Muscle of leg (tissue), 16 donors: ENCODE measurements at places on chromosomes 2 and 18. TPM values are rescaled to one million over a fixed set of nuclear protein-coding genes. Genes with fewer than 3 reads are reported as not detected.

Gene LBH
- total RNA-seq: 21.4 TPM

Gene UGT1A10
- not detected for total RNA-seq

Gene GALNT5
- 9.6 TPM for total RNA-seq

Gene MC2R
- total RNA-seq: 0.18 TPM

Gene DUSP2
- total RNA-seq: 5.7 TPM

GRCh38 chr2:131033786-131034121 lies 59.5 kb downstream of the FAM168B start:
- H3K4me3 ChIP-seq: no peak overlapping the region
- peaks cover 42% of the 10 kb centered on the region for H3K27me3 ChIP-seq
- DNase-seq: no peak
- peaks cover 12% of the 10 kb centered on the region for H3K4me1 ChIP-seq
- no peaks in the 10 kb centered on the region for H3K36me3 ChIP-seq

DNA sequence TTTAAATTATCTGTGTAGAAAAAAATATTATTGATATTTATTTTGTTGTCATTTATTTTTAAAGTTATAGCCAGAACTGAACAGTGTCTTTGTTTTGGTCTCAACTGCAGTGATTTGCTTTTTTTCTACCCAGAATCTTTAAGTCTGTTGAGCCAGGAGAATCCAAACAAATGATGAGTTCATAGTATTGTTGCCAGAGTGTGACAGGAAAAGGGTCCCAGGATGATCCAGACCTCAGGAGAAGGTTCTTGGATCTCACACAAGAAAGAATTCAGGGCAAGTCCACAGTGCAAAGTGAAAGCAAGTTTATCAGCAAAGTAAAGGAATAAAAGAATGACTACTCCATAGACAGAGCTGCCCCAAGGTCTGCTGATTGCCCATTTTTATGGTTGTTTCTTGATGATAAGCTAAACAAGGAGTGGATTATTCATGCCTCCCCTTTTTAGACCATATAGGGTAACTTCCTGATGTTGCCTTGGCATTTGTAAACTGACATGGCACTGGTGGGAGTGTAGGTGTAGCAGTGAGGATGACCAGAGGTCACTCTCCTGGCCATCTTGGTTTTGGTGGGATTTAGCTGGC lies 127.1 kb downstream of the AGPS start:
- H3K27ac ChIP-seq: peak overlapping the region; percentile 22
- no peaks in the 10 kb centered on the region for H3K4me1 ChIP-seq
- no peak overlapping the region for H3K4me3 ChIP-seq
- peak; percentile 81 for DNase-seq
- H3K36me3 ChIP-seq: no peaks in the 10 kb centered on the region
- no peaks in the 10 kb centered on the region for H3K27me3 ChIP-seq

GRCh38 chr2:241689306-241689705 lies 2.7 kb upstream of the DTYMK start:
- peaks cover 19% of the 10 kb centered on the region for H3K4me1 ChIP-seq
- H3K4me3 ChIP-seq: no peak overlapping the region
- no peaks in the 10 kb centered on the region for H3K27me3 ChIP-seq
- peaks cover 47% of the 10 kb centered on the region for H3K36me3 ChIP-seq
- DNase-seq: no peak

- H3K27me3 ChIP-seq: peaks cover 6% of the 10 kb centered on the region
- no peaks in the 10 kb centered on the region for H3K4me1 ChIP-seq
- no peak overlapping the region for H3K27ac ChIP-seq
- H3K4me3 ChIP-seq: no peak overlapping the region
These were observed 9.9 kb upstream of the SLC66A3 start for GRCh38 chr2:11145350-11145749.

DNA sequence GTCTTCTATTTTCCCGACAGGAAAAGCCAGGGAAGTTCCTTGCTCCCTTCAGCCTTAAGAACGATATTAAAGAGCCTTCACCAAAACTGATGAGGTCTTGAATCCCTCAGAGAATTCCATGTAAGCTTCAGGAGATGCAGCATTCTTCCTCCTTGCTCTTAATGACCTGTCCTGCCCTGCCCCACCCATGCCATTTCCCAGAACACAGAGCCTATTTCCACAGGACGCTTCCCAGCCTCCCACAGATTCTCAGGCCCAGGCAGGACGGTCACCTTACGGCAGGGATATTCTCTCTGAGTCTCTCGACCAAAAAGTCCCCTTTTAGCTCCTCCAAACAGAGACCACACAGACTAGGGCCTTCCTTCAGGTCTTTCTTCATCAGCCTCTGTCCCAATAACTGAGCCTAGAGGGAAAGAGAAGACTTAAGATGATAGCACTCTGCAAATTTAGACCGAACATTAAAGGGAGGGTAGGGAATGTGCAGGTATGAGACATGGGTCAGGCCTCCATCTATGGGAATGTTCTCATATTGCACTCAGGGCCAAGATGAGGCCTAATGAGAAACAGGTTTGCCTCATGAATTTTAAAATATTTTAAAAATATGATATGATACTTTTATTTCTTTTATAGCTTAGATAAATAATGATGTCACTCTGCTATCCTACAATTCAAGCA lies 62.1 kb downstream of the COBLL1 start:
- no peaks in the 10 kb centered on the region for H3K27me3 ChIP-seq
- no peaks in the 10 kb centered on the region for H3K4me1 ChIP-seq
- no peak overlapping the region for H3K4me3 ChIP-seq
- no peaks in the 10 kb centered on the region for H3K36me3 ChIP-seq

DNA sequence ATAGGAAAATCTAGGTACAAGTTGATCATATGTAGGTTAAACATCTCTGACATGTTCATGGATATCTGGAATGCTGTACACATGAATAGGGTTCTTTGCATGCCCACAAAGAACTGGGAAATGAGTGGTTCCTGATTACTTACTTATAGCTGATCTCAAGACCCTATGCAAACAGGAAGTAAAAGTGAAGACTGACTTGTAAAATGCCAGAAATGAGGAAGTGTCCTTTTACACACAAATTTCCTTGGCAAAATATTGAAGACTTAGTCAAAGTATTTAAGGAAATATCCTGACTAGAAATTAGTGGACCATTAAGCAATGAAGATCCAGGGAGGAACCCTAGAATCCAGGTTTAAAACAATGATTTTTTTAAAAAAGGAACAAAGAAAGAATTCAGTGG lies 203.7 kb upstream of the DLGAP1 start:
- no peak for DNase-seq
- no peak overlapping the region for H3K4me3 ChIP-seq
- no peaks in the 10 kb centered on the region for H3K4me1 ChIP-seq
- H3K27me3 ChIP-seq: no peaks in the 10 kb centered on the region
- no peaks in the 10 kb centered on the region for H3K36me3 ChIP-seq
- no peak overlapping the region for H3K27ac ChIP-seq

DNA sequence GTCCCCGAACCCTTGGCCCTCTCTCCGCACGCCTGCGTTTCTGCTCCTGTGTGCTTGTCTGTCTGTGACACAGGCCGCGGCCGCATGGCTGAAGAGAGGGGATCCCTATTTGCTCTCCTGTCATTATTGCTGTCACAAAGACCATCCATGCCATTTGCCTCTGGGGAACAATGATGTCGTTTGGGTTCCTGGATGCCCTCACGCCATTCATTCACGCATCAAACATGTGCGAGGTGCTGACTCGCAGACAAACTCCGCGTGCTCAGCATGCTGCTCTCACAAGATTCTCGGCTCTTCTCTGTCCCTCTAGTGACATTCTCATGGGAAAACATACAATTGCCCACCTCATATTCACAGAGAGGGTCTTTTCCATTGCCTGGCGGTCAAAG lies 67.8 kb downstream of the ASB1 start:
- no peak for DNase-seq
- H3K4me1 ChIP-seq: no peaks in the 10 kb centered on the region
- H3K27me3 ChIP-seq: no peaks in the 10 kb centered on the region
- no peak overlapping the region for H3K4me3 ChIP-seq

- H3K36me3 ChIP-seq: no peaks in the 10 kb centered on the region
- H3K27me3 ChIP-seq: no peaks in the 10 kb centered on the region
- H3K4me1 ChIP-seq: no peaks in the 10 kb centered on the region
- no peak for DNase-seq
- no peak overlapping the region for H3K27ac ChIP-seq
- no peak overlapping the region for H3K4me3 ChIP-seq
These were observed 79.4 kb downstream of the FSIP2 start for GRCh38 chr2:185817991-185818390.

DNA sequence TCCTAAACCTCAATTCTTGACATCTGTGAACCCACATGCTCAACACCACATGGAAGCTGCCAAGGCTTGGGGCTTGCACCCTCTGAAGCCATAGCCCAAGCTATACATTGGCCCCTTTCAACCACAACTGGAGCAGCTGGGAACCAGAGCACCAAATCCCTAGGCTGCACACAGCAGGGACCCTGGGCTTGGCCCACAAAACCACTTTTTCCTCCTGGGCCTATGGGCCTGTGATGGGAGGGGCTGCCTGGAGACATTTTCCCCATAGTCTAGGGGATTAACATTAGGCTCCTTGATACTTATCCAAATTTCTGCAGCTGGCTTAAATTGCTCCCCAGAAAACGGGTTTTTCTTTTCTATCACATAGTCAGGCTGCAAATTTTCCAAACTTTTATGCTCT lies 40.3 kb downstream of the EXOC6B start:
- H3K4me1 ChIP-seq: no peaks in the 10 kb centered on the region
- no peaks in the 10 kb centered on the region for H3K36me3 ChIP-seq
- no peak for DNase-seq
- H3K27ac ChIP-seq: no peak overlapping the region

GRCh38 chr2:208608122-208608835 lies 201.7 kb downstream of the PTH2R start:
- no peak for DNase-seq
- no peak overlapping the region for H3K27ac ChIP-seq
- no peaks in the 10 kb centered on the region for H3K4me1 ChIP-seq
- no peaks in the 10 kb centered on the region for H3K27me3 ChIP-seq
- H3K36me3 ChIP-seq: no peaks in the 10 kb centered on the region
